ENCODE measurements at places on chromosomes 12 and 14.

DNA sequence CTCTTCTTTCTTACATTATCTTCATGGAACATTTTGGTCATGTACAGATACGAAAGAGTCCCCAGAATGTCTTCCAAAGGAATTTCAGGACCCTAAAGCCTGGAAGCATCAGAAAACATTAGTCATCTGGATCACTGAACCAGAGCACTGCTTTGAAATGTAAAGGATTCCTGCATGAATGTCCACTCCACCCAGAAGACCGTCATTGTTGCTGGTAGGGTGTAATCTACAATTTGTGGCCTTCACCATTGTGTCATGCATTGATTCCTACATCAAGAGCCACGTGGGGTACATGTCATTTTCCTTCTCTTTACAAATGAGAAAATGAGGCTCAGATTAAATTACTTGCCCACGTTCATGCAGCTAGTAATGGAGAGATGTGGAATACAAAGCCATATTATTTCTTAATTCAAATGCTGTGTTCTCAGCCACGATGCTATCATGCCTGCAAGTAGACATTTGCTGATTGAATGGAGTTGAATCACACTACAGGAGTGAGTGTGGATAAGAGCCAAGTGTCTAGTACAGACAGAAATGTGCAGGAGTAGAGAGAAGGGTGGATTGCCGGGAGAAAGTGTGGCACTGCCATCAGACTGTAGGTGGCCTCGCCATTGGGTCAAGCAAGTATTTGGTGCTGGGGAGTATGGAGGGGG is 231.2 kb downstream of the C12orf75 start:
- DNase-seq, result no peak

DNA sequence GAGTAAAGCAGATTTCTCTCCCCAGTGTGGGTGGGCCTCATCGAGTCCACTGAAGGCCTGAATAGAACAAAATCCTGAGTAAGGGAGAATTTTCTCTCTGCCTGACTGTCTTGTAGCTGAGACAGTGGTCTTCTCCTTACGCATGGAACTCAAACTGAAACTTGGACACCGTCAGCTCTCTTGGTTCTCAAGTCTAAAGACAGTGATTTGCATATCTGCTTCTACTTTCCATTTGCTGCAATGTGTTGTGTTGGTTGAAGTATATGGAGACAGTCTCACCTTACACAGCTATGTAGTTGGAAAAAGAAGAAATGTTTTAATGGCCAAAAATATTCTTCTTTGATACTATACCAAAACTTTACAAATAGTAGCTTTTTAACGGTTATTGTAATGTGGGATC is 160.2 kb upstream of the LMNTD1 start:
- no peak for DNase-seq

- DNase-seq, result no peak
Observed at GRCh38 chr12:3078086-3078820, 1.1 kb downstream of the TSPAN9 start.

DNA sequence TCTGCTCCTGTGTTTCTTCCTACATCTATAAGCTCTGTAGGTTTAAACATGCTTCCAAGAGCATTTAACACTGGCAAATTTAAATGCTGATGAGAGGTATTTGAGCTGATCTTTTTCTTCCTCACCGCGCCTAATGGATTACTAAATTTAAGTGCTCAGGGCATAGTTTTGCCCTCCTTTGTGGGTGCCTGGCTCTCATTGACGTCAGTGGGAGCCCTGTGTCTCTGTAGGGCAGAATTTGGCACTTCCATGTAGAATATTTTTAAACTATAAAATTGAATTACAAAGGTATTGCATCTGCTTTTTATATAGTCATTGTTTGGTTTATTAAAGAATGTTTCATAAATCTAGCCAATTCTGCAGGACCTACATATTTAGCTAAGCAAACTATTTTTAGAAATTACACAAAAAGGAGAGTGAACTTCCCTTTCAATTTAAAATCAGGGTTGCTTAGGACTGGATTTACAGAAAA is 444.8 kb downstream of the AEBP2 start:
- DNase-seq, result no peak

Data from stimulated activated CD8-positive, alpha-beta memory T cell treated with anti-CD3 and anti-CD28 coated beads, Interleukin-4, amount 100 ng/mL, for 1 hour (primary cell).